Esophagus squamous epithelium (tissue), 5 donors: ENCODE measurements at places on chromosomes 5 and 9.

DNA sequence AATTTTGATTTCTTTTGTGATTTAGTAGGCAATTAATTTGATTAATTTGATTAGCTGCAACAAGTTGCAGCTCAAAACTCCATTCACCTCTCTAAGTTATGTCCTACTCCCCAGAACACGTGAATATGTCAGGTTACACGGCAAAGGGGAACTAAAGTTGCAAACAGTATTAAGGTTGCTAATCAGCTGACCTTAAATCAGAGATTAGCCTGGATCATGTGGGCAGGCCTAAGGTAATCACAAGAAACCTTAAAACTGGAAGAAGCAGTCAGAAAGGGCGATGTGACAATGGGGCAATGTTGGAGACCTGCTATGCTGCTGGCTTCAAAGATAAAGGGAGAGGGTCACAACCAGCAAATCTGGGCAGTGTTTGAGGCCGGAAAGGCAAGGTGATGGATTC is 47.3 kb upstream of the ANXA1 start:
- DNase-seq = no peak

DNA sequence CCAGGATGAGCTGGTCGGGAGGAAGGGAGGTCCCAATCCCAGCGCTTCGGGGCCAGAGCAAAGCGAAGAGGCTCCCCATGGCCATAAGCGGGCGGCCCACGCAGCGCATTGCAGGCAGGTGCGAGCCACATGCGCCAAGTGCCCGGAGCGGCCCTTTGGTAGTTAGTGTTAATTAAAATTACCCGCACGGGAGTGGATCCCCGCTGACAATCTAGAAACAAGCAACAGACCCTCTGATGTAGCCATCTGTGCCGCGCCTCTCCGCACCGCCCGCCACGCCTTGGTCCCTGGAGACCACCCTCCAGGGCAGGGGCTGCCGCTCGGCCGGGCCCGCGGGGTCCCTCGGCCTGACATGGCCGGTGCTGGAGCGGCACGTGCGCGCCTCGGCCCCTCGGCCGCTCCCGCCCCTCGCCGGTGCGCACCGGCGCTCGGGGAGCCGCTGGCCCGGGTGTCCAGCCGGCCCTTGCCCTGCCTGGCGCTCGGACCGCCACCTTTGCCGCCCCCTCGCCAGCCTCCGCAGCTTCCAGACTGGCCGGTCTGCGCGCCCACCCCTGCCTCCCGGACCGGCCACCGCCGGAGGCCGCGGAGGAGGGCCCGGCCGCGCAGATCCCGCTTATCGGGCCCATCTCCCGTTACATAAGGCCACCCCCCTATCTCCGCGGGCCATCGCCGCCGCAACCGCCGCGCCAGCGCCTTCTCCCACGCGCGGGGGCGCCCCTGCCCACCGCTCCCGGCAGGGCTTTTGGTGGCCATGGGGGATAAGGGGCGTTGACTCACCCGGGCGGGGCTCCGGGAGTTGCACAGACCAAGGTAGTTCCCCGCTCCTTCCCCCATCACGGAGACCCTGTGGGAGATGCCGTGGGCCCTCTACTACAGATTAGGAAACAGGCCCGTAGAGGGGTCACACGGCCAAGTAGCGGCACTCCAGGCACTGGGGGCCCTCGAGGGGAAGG is 1.9 kb upstream of the IL13 start:
- no peak for DNase-seq

DNA sequence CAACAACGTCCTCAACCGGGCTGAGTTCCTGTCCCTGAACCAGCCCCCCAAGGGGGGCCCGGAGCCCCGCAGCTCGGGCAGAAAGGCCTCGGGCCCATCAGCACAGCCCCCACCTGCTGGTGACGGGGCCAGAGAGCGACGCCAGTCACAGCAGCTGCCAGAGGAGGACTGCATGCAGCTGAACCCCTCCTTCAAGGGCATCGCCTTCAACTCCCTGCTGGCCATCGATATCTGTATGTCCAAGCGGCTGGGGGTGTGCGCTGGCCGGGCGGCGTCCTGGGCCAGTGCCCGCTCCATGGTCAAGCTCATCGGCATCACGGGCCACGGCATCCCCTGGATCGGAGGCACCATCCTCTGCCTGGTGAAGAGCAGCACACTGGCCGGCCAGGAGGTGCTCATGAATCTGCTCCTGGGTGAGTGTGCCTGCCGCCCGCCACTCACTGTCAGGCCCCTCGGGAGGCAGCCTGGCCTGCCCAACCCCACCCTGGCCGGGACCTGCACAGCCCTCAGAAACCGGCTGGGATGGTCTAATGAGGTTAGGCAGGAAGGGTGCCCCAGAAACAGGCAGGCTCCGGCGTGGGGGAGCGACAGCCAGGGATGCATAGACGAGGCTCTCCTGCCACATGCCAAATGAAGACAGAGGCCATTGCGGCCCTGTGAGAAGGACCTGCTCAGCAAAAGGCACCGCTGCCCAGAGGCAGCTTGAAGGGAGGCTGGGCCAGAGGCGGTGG is 678 bp downstream of the PLPP7 start:
- no peak for DNase-seq

GRCh38 chr5:69184621-69185020 is 4.8 kb upstream of the CENPH start:
- no peak for DNase-seq

DNA sequence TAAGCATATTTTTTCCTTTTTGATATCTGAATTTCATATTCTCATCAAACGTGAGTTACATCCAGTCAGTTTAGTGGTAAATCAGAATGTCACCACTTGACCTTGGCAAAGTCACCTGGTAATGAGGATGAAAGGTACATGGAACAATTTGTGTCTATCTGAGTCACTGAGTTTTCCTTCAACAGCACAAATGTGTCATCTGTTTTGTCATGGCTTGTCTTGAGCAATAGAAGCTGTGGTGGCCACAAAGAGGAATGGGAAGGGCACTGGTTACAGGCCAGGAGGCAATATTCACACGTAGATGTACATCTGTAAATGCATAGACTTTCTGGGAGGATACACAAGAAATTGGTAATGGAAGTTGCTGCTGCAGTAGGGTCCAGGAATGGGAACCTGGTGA is 8.4 kb upstream of the ZNF474 start:
- no peak for DNase-seq
